ENCODE measurements at places on chromosomes 2 and 18.
A peak's percentile ranks its signal among the peaks of the same experiment; 100 is the strongest.

DNA sequence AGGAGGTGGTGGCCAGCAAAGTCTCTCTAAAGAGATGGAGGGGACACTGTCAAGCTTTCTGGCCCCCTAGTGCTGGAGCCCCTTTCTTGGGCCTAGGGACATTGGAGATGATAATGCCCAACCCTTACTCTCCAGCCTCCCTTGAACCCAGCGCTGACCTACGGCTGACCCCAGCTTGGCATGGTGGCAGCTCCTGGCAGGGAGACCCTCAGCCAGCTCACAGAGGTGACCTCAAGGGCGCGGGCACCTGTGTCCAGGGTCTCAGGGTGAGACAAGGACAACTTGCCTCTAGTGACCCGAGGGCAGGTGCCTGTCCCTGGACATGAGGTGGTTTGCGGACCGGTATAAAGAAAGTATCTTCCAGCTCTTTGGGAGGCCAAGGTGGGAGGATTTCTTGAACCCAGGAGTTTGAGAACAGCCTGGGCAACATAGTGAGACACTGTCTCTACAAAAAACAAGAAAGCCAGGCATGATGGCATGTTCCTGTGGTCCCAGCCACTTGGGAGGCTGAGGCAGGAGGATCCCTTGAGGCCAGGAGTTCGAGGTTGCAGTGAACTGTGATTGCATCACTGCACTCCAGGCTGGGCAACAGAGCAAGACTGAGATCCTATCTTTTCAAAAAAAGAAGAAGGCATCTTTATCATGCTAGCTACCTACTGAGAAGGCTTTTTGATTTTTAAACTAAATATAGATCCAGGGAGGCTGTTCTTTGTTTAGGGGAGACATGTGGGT lies 3.3 kb upstream of the PER2 start:
- no peak for DNase-seq

GRCh38 chr2:133986081-133986837 lies 267.6 kb upstream of the MGAT5 start:
- no peak for DNase-seq

DNA sequence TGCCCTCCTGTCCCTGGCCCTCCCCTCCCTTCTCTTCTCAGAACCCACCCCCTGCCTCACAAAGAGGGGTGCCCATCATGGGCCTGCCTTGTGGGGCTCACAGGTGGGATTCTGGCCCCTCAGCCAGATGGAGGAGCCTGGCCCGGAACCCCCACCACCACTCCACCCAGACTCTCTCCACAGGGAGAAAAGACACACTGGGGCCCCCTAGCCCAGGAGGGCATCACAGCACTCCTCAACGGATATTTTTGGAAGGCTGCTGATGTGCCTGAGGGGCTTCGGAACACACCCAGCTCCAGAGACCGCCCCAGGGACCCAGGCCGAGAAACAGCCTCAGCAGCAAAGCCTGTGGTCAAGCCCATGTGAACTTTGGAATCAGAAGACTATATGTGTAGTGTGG lies 9.9 kb downstream of the KCNIP3 start:
- no peak for DNase-seq

DNA sequence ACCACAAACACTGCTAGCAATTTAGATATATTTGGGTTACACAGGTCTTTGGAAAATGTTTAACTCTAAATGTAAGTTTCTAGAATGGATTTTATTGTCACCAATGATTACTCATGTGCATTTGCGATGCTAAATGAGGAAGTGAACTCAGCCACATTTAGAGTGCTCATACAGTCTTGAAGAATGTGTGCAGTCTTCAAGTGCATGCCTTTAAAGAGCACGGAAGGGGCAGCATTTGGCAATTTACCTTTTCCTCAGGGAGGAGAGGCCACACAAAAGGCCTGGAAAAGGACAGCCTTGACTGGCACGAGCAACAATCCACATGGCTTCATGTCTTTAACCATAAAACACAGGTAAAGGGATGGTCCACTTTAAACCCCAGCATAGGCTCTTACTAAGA lies 78.5 kb upstream of the STK17B start:
- peak; percentile 51 for DNase-seq

GRCh38 chr2:6828299-6828584 lies 37.5 kb downstream of the CMPK2 start:
- DNase-seq = no peak

DNA sequence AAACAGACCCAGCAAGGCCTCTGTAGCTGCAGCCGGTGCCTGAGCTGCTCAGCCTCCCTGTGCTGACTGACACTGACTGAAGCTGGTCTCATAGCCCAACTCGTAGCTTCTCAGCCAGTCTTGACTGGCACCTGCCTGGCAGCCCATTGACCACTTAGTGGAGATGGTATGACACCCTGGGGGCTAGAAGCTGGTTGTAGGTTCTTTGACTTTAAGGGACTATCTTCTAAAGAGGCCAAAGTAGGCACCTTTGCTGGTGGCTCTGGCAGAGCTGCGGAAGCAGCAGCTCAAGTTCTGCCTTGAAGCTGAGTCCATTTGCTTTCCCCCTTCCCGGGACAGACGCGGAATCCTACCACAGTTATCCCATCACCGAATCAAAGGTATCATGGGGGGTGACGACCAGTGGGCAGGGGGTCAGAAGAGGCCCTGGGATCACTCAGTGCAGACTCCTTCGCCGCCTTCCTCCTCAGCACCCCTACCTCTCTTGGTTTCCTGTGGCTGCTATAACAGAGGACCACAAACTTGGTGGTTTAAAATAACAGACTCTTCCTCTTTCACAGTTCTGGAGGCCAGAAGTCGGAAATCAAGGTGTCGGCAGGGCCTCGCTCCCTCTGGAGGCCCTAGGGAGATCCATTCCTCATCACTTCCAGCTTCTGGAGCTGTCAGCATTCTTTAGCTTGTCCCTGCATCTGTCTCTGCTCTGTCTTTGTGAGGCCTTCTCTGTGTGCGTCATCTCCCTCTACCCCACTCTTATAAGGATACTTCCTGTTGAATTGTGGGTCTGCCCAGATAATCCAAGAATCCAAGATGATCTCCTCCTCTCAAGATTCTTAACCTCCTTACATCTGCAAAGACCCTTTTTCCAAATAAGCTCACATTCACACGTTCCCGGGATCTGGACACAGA lies 13.7 kb upstream of the FOSL2 start:
- no peak for DNase-seq

DNA sequence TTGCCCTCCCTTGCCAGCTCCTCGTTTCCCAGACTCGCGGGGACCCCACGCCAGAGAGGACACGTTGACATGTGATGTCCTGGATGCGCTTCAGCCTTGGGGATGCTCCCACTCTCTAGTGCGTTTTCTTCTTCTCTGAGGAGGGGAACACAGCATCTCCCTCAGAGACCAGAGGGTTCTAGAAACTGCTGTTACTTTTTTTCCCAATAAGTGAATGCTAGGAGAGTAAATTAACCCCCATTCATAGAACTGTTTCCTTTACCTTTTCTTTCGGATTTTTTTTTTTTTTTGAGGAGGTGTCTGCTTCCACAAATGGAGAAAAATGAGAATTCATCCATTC lies 370 bp upstream of the EFEMP1 start:
- no peak for DNase-seq

DNA sequence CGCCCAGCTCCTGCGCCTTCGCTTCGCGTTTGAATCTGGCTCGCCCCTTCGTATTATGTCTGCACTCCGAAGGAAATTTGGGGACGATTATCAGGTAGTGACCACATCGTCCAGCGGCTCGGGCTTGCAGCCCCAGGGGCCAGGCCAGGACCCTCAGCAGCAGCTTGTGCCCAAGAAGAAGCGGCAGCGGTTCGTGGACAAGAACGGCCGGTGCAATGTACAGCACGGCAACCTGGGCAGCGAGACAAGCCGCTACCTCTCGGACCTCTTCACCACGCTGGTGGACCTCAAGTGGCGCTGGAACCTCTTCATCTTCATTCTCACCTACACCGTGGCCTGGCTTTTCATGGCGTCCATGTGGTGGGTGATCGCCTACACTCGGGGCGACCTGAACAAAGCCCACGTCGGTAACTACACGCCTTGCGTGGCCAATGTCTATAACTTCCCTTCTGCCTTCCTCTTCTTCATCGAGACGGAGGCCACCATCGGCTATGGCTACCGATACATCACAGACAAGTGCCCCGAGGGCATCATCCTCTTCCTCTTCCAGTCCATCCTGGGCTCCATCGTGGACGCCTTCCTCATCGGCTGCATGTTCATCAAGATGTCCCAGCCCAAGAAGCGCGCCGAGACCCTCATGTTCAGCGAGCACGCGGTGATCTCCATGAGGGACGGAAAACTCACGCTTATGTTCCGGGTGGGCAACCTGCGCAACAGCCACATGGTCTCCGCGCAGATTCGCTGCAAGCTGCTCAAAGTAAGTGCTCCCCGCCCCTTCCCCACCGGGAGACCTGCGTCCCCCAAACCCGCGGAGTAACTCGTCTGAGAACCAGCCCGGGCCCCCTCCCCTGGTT lies 453 bp downstream of the KCNJ3 start:
- no peak for DNase-seq

DNA sequence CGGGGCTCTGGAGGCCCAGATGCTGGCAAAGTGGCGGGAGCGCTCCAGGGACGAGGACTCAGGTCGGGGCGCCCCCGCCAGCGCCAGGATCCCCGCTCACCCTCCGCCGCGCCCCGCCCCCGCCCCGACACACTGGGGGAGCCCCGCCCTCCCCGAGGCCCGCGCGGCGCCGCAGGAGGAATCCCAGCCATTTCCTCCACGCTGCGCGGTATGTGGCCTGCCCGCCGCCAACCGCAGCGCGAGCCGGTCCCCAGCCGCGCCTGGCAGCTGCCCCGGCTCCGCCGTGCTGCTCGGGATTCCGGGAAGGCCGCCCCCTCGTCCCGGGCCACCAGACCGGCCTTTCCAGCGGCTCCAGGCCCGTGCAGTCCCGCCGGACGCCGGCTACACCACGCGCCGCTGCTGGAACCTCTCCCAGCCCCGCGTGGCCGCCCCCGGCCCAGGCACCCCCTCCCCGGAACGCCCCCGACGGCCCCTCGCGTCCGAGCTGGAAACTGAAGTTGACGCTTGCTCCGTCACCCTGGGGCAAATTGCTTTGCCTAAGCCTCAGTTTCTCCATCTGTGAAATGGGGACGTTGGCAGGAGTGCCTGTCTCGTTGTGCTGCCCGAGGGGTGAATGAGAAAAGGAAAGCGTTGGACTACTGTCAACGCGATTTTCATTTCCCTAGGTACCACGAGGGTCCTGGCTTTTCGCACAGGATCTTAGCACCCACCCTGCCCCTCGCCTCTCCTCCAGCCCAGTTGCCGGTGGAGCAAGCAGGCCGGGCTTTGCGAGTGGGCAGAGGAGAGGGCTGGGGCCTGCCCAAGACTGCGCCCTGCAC lies 53.6 kb downstream of the PKDCC start:
- peak; percentile 78 for DNase-seq

DNA sequence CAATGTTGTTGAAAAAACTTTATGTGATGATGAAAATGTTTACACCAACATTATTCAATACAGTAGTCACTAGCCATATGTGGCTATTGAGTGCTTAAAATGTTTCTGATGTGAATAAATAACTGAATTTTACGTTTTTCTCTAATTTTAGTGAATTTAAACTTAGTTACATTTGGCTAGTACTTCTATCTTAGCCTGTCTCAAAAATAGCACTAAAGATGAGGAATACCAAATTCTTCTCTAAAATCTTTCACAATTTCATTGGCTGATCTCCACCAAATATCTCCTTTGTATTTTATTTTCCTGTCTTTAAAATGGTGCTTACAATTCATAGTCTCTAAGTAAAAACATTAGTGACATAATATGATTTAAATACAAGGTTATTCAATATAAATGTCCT lies 83.7 kb upstream of the RND3 start:
- DNase-seq = no peak

DNA sequence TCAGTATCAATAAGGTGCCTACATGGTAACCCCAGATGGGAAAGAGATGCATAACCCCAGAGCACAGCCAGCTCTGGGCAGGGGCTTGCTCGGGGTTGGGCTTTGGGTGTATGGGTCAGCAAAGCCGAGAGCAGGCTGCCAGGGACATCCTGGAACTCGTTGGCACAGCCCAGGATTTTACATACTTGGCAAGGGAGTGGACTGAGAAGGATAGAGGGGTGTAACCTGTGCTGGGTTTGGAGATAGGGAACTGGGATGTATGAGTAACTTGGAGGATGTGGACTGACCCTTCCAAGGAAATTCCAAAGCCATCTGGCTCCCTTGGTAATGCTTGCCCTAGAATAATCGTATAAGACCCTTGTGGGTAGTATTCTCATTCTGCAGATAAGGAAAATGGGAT lies 44.2 kb downstream of the GPR39 start:
- no peak for DNase-seq

- DNase-seq = no peak
Observed at GRCh38 chr18:24915547-24915946, 436.4 kb downstream of the ZNF521 start.

- DNase-seq = no peak
Observed at GRCh38 chr2:28322051-28322450, 70.6 kb upstream of the FOSL2 start.

- peak; percentile 65 for DNase-seq
Observed at GRCh38 chr2:55616551-55617174, 759 bp downstream of the PPP4R3B start.

DNA sequence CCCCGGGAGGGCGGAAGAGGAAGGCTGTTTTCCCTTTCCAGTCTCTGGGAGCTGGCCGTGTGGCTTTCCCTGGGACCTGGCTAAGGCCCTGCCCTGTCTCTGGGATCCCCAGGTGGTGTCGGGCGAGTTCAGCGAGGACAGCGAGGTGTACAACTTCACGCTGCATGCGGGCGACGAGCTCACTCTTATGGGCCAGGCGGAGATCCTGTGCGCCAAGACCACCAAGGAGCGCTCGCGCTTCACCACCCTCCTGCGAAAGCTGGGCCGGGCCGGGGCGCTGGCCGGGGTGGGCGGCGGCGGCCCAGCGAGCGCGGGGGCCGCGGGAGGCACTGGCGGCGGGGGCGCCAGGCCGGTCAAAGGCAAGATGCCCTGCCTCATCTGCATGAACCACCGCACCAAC lies 11.2 kb downstream of the GAREM2 start:
- no peak for DNase-seq

DNA sequence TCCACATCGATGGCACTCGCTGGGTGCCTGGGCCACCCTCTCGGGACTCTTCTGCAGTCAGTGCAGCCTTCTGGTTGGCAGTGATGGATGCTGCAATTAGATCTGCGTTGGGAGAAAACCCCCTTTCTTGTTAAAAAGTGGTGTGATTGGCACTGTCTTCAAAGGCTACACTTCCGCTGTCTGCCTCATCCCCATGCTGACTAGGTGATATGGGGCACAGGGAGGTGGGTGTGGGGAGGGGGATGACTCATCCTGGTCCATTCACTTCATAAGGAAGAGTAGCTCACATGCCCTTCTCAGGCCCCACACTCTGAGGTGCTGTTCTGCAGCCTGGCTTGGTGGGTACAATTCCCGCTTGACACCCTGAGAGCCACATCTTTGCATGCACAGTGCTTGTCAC lies 77.4 kb downstream of the THNSL2 start:
- no peak for DNase-seq

- no peak for DNase-seq
Observed at GRCh38 chr2:34305587-34305986, 706.5 kb upstream of the FAM98A start.

All from SJSA1 (cell line).